Lung (tissue), 17 donors: ENCODE measurements at places on chromosomes 16 and 17. TPM values are rescaled to one million over a fixed set of nuclear protein-coding genes. Genes with fewer than 3 reads are reported as not detected.
A peak's percentile ranks its signal among the peaks of the same experiment; 100 is the strongest.

Gene AGRP
- total RNA-seq = 1.4 TPM

Gene GJC1
- total RNA-seq = 44.3 TPM

Gene CIITA
- total RNA-seq = 59.6 TPM

Gene DHRS7C
- not detected for total RNA-seq

Gene SPATA32
- not detected for total RNA-seq

Gene FAM83G
- total RNA-seq = 11.9 TPM

Gene ST6GALNAC2
- total RNA-seq = 38.0 TPM

Gene QRICH2
- total RNA-seq = 2.3 TPM

Gene CNTNAP4
- not detected for total RNA-seq

Gene VPS9D1
- total RNA-seq = 26.1 TPM

Gene ABCC11
- 1.3 TPM for total RNA-seq

Gene ITGB3
- 9.6 TPM for total RNA-seq

GRCh38 chr16:57112403-57113041, 20.1 kb downstream of the CPNE2 start:
- peak; percentile 26 for DNase-seq
- H3K27ac ChIP-seq = peak overlapping the region; percentile 18
- no peak overlapping the region for H3K4me3 ChIP-seq

GRCh38 chr17:4407216-4407615, 26.5 kb upstream of the SPNS3 start:
- no peak overlapping the region for H3K4me3 ChIP-seq
- H3K27ac ChIP-seq = no peak overlapping the region
- no peaks in the 10 kb centered on the region for H3K36me3 ChIP-seq

DNA sequence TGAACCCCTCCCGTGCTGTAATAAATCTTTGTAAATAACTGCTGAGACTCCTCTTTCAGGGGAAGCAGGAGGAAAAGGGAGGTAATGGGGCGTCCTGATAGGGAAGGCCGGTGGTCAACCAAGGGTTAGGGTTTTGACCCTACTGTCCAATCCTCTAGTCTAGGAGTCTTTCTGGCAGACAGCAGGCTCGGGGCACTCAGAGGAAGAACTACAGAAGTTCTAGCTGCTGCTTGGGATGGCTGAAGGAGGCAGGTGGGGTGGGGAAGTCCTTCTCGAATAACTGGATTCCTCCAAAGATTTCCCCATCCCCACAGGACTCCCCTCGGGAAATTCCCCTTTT, 387 bp upstream of the STARD3 start:
- no peak for DNase-seq
- H3K36me3 ChIP-seq = no peaks in the 10 kb centered on the region
- H3K4me3 ChIP-seq = peak overlapping the region; percentile 39
- peaks cover 15% of the 10 kb centered on the region for H3K4me1 ChIP-seq

- no peaks in the 10 kb centered on the region for H3K36me3 ChIP-seq
- H3K4me3 ChIP-seq = no peak overlapping the region
- DNase-seq = no peak
- no peaks in the 10 kb centered on the region for H3K27me3 ChIP-seq
- H3K4me1 ChIP-seq = peaks cover 19% of the 10 kb centered on the region
Observed at GRCh38 chr16:85058909-85059308, 31.3 kb downstream of the KIAA0513 start.

DNA sequence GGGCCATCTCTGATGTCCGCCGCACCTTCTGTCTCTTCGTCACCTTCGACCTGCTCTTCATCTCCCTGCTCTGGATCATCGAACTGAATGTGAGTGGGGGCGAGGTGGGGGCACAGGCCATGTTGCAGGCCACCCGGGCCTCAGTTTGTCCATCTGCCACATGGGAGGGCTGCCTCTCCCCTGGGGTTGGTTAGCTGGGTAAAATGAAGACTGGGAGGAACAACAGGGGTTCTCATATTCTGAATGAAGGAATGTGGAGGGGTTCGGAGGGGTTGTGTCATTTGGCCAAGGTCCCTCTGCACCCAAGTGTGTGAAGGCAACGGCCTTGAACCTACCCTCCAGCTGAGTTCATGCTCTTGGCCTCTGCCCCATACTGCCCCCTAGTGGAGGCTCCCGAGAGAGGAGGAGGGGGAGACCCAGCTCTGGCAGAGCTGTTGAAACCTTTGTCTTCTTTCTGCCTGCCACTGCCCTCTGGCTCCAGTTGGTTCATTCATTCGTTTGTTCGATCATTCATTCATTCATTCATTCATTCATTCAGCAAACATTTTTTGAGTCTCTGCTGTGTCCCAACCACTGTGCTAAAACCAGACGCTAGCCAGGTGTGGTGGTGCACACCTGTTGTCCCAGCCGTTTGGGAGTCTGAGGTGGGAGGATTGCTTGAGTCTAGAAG, 11.4 kb upstream of the TCAP start:
- H3K4me3 ChIP-seq = no peak overlapping the region
- H3K4me1 ChIP-seq = peaks cover 4% of the 10 kb centered on the region
- DNase-seq = peak; percentile 64
- peak overlapping the region; percentile 5 for H3K27ac ChIP-seq
- no peaks in the 10 kb centered on the region for H3K27me3 ChIP-seq

GRCh38 chr16:56423584-56424403, 1.6 kb downstream of the AMFR start:
- peaks cover 2% of the 10 kb centered on the region for H3K36me3 ChIP-seq
- H3K4me1 ChIP-seq = peaks cover 4% of the 10 kb centered on the region
- peak overlapping the region; percentile 94 for H3K4me3 ChIP-seq
- no peak overlapping the region for H3K27ac ChIP-seq

DNA sequence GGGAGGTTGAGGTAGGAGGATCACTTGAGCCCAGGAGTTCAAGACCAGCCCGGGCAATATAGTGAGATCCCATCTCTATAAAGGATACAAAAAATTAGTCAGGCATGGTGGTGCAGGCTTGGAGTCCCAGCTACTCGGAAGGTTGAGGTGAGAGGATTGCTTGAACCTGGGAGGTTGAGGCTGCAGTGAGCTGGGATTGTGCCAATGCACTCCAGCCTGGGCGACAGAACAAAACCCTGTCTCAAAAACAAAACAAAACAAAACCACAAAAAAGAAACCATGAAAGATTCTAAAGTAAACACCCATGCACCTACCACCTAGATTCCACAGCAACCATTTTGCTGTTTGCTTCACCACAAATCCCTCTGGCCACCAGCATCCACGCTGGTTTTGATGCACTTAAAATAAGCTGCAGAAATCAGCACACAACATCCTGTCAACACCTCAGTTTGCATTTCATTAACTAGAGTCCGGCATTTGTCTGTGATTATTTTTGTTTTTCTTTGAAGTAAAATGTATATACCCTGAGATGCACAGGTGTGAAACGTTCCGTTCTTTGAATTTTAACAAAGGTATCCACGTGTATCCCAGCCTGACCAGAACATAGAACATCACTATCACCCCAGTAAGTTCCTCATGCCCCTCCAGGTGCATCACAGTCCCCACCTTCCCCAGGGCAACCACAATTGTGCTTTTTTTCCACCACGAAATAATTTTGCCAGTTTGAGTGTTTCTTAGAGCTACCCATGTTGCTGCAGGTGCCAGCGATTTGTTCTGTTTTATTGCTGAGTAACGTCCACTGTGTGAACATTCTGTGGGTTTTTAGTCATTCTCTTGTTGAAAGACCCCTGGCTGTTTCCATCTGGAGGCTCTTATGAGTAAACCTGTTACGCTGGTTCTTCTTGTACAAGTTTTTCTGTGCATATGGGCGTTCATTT, 191.5 kb downstream of the SEC14L1 start:
- no peaks in the 10 kb centered on the region for H3K36me3 ChIP-seq
- DNase-seq = no peak
- H3K27ac ChIP-seq = no peak overlapping the region
- H3K4me1 ChIP-seq = peaks cover 2% of the 10 kb centered on the region
- H3K4me3 ChIP-seq = no peak overlapping the region

GRCh38 chr16:27816561-27816960, 247.0 kb downstream of the GSG1L start:
- peaks cover 4% of the 10 kb centered on the region for H3K27me3 ChIP-seq
- H3K4me3 ChIP-seq = no peak overlapping the region
- no peaks in the 10 kb centered on the region for H3K36me3 ChIP-seq

DNA sequence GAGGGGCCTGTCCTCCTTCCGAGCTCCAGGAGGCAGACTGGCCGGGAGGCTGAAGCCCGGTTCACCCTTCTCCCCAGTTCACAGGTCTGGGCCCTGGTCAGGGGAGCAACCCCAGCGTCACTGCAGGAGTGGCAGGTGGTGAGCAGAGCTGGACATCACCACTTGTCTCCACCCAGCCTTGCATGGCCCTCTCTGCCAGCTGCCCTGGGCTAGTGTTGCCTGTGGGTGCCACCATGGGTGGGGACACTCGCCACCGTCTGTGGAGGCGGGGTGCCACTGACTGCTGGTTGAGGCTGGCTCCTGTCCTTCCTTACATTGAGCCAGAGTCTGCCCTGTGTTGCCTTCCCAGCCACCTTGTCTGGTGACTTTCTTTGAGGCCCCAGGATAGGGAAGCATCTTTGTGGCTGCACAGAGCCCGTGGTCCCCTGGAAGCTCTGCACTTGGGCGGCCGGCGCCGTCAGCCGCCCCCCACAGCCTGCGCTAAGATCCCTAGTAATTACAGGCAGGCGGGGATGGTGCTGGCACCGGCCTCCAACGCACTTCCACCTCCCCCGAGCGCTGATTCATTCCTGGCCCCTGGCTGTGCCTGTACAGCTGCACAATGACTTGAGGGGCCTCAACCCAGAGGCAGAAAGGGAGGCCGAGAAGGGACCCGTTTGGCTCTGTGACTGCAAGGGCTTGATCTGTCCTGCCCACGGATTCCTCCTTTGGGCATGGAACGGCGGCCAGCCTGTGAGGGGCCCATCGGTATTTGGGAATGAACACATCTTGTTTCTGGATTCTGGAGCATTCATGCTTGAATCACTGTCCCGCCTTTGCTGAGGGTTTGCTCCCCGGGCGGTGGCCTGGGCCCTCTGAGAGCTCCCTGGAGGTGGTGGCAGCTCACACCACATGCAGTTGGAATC, 5.2 kb downstream of the BAIAP2 start:
- DNase-seq = no peak
- peaks cover 7% of the 10 kb centered on the region for H3K4me1 ChIP-seq
- H3K36me3 ChIP-seq = peaks cover 6% of the 10 kb centered on the region

GRCh38 chr16:88354229-88355092, 28.3 kb upstream of the ZNF469 start:
- H3K36me3 ChIP-seq = no peaks in the 10 kb centered on the region
- no peaks in the 10 kb centered on the region for H3K4me1 ChIP-seq
- no peak overlapping the region for H3K27ac ChIP-seq
- no peak for DNase-seq
- H3K27me3 ChIP-seq = no peaks in the 10 kb centered on the region

DNA sequence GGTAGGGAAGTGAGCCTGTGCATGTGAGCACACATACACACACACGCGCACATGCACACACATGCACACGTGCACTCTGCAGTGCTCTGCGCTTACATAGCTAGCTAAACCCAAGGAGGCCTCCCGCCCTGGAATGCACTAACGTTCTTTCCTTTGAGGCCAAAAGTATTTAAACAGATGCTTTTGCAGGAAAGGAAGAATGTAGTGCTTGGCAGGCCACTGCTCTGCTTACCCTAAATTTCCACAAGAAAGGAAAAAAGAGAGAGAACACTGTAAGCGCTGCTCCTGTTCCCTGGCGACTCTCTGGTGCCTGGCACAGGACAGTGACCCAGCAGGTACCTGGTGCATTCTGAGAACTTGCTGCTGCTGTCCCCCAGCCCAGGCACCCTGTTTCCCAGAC, 31.3 kb upstream of the MRPS23 start:
- peaks cover 34% of the 10 kb centered on the region for H3K4me1 ChIP-seq
- no peak overlapping the region for H3K4me3 ChIP-seq
- DNase-seq = peak; percentile 89
- H3K27ac ChIP-seq = peak overlapping the region; percentile 46
- peaks cover 8% of the 10 kb centered on the region for H3K36me3 ChIP-seq

GRCh38 chr17:68094481-68095078, 59.0 kb downstream of the KPNA2 start:
- H3K4me1 ChIP-seq = no peaks in the 10 kb centered on the region
- H3K36me3 ChIP-seq = no peaks in the 10 kb centered on the region
- no peaks in the 10 kb centered on the region for H3K27me3 ChIP-seq
- no peak overlapping the region for H3K27ac ChIP-seq
- H3K4me3 ChIP-seq = no peak overlapping the region

DNA sequence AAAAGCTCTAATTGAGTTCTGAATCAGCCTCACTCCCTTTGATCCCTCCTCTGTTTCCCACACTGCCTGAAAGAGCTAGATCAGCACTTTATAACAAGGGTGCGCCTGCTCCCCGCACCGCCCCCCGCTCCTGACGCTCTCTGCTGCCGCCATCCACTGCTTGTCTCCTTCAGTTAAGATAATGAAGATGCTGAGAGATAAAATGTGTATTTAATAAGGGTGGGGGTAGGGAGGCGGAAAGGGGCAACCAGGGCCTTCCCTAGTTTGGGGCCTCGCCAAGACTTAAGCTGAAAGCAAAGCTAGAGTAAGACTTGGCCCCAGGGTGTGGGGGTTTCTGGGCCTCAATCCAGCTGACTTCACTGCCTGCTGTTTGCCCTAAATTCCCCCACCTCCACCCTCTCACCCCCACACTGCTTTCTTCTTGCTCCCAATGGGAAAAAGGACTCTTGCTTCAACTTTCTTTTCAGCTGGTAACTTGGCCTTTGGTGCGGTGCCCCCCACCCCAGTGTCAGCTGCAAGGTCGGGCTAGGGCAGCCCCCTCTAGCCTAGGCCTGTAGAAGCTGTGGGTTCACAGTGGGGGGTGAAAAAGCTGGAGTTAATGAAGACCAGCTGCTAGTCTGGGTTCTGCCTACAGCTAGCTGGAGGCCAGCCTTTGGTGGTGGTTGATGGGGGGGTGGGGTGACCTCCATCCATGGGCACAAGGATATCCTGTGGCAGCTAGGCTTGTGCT, 1.8 kb upstream of the RARA start:
- H3K4me3 ChIP-seq = no peak overlapping the region
- peaks cover 58% of the 10 kb centered on the region for H3K4me1 ChIP-seq
- no peak overlapping the region for H3K27ac ChIP-seq
- H3K36me3 ChIP-seq = no peaks in the 10 kb centered on the region
- DNase-seq = peak; percentile 99

- no peak overlapping the region for H3K27ac ChIP-seq
- no peaks in the 10 kb centered on the region for H3K4me1 ChIP-seq
- DNase-seq = peak; percentile 72
- no peak overlapping the region for H3K4me3 ChIP-seq
Observed at GRCh38 chr17:37373530-37374159, 2.1 kb upstream of the C17orf78 start.

DNA sequence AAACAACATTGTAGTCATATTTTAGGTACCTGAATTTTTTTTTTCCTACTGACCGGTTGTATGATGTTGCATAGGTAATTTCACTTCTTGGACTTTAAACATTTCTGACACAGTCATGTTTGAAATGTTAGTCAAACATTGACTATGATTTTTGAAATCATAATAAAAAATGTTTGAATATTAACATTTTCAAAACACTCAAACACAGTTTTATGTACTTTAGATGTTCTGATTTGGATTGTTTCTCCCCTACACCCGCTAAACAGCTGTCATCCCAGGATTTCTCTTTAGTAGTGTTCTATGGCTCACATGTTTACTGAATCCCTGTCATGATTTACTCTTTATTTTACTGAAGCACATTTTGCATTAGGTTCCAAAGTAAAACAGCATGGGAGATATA, 102.9 kb upstream of the NPEPPS start:
- DNase-seq = no peak
- no peak overlapping the region for H3K27ac ChIP-seq
- H3K4me1 ChIP-seq = no peaks in the 10 kb centered on the region

- H3K4me3 ChIP-seq = no peak overlapping the region
- H3K4me1 ChIP-seq = no peaks in the 10 kb centered on the region
- DNase-seq = no peak
- H3K27ac ChIP-seq = no peak overlapping the region
- no peaks in the 10 kb centered on the region for H3K27me3 ChIP-seq
Observed at GRCh38 chr16:50933262-50933661, 191.4 kb downstream of the CYLD start.

GRCh38 chr16:554640-555365, 5.4 kb upstream of the PRR35 start:
- no peak overlapping the region for H3K4me3 ChIP-seq
- H3K27ac ChIP-seq = no peak overlapping the region
- peaks cover 21% of the 10 kb centered on the region for H3K27me3 ChIP-seq
- H3K4me1 ChIP-seq = no peaks in the 10 kb centered on the region
- DNase-seq = no peak
